Kidney glomerular epithelial cell (primary cell): ENCODE measurements at places on chromosomes 2 and 18.

GRCh38 chr2:16055848-16056580 lies 115.7 kb downstream of the MYCN start:
- no peak for DNase-seq

DNA sequence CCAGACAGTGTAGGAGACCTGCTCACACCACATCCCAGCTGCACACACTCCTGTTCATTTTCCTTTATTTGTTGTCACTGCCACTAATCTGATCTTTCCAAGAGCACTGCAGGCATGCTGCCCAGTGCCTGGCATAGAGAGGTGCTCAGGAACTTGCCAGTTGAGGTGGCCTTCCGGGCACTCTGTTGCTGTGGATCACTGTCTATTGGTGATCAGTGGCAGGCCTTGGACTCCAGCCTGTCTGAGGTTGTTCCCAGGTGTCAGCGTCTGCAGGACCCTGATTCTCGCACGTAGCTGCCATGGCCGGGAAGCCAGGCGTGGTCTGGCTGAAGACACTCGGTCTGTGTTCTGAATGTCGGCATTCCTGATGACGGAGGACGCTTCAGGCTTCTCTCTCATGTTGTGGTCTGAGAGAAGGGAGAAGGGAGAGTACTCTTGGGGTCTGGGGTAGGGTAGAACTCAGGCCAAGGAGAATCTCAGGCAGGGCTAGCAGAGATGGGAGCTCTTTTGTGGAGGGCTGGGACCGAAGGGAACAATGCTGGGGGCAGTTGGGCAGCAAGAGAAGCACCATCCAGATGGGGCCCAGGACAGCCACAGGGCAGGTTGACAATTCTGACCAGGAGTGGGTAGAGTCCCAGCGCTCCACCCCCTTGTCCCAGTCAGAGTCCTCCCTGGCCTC lies 240.9 kb downstream of the MYCN start:
- DNase-seq, result no peak

- no peak for DNase-seq
These were observed 41.5 kb downstream of the SUCLG1 start for GRCh38 chr2:84417453-84418145.

- no peak for DNase-seq
These were observed 68.7 kb downstream of the COL4A4 start for GRCh38 chr2:227095346-227095745.

DNA sequence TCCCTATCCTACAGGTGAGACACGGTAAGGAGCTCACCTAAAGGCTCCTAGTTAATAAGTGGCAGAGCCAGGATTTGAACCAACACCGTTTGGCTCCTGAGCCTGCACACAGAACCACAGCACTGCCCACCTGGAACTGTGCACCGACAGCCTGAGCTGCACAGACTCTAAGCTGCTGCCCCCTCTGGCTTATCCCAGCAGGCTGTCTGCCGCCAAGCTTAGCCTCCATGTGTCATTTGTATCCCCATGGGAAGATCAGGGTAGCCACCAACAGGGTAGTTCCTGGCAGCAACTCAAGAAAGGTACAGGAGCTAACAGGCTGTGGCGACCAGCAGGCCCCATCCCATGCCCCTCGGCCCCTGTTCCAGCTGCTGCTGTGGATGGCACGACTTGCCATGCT lies 135.7 kb downstream of the LRRC30 start:
- no peak for DNase-seq

GRCh38 chr2:238968616-238969384 lies 120.9 kb downstream of the TWIST2 start:
- no peak for DNase-seq

DNA sequence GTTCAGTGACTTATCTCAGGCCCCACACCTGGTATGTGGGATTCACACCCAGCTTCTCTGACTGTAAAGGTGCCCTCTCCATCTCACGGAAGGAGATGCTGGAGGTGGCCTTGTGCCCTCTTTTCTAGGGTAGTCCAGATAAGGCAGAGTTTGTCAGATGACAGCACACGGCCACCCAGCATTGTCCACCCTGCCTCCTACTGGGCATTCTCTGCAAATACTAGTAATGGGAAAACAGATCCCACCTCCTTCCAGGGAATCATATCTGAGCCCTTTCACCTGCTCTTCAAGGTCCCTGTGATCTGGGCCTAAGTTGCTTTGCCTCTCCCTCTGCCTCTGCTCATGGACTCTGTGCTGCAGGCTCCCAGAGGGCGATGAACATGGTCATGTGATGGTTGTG lies 214.7 kb downstream of the CLIP4 start:
- no peak for DNase-seq

DNA sequence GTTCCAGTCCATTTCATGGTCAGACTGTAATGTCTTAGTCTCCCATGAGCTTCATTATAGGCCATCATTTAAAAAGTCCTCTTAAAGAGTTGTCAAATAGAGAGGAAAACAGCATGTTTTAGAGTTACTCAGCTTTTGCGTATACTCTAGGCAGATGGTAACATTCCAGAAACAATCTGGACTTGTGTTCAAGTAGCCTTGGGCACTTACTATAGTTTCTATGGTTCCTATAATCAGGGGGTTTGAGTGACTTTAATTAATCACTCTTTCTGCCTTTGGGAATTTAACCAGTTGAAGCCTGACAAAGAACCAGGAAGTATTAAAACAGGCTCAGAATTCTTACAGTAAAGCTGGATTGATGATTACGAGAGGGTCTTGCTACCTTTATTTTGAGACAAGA lies 42.1 kb upstream of the SCN7A start:
- DNase-seq, result no peak

GRCh38 chr2:219959471-219959870 lies 332.0 kb downstream of the SLC4A3 start:
- no peak for DNase-seq

GRCh38 chr2:147789720-147790119 lies 55.1 kb upstream of the ACVR2A start:
- no peak for DNase-seq

- no peak for DNase-seq
These were observed 21.1 kb upstream of the NOSTRIN start for GRCh38 chr2:168781191-168781817.

DNA sequence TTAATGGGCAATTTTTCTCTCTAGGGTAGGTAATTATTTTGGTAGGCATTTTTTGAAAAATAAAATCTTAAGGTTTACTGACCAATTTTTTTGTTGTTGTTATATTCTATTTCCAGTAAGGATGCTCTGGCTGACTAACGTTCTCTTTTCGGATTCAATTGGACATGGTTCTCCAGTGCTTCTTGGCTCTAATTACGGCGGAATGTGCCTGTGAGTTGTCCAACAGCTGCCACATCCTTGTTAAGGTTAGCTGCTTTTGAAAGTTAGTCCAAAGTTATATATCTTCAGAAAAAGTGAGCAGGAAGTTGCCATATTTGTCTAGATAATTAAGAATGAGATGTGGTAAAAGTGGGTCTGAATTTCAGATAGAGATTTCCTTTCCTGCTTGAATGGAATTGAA lies 45.8 kb upstream of the SMIM21 start:
- no peak for DNase-seq

- DNase-seq, result peak; percentile 82
These were observed 57.1 kb downstream of the ZFP36L2 start for GRCh38 chr2:43169099-43169945.

- DNase-seq, result no peak
These were observed 539.0 kb downstream of the SOX11 start for GRCh38 chr2:6231166-6231565.

DNA sequence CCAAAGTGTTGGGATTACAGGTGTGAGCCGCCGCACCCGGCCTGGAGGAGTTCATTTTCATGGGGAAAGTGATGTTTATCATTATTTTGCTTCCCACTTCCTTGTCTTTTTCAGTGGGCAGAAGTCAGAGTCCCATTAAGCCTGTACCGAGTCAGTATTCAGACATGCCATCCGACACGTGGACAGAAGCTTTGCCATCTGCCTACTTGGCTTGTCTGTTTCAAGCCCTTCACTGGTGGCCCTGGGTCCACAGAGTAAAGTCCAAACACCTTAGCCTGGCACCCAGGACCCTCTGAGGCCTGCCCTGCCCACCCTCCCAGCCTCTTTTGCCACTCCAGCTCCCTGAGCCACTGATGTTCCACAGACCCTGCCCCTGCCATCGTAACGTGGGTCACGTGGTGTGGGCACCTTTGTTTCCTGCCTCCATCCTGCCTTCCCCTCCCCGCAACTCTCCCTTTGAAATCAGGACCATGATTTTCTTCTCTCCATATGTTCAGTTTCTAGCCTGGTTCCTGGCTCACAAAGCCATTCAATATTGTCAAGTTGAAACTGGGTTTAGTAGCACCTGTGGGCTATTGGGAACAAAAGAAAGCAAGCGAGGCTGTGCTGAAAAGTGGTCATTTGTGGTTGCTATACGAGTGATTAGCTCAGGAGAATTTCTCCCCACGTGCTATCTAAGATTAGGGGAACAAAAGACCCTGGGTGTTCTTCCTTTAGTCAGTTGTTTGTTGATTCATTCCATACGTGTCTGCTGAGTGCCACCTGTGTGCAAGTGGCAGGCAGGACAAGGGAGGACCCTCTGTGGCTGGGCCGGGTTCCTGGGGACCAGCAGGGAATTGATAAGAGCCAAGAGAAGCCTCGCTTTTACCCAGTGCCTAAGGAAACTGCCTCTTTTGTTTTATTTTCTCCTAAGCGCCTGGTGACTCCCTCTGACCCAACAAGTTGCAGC lies 5.1 kb upstream of the ODC1 start:
- no peak for DNase-seq

- no peak for DNase-seq
These were observed 1.1 kb downstream of the MAP4K3 start for GRCh38 chr2:39435741-39436591.

DNA sequence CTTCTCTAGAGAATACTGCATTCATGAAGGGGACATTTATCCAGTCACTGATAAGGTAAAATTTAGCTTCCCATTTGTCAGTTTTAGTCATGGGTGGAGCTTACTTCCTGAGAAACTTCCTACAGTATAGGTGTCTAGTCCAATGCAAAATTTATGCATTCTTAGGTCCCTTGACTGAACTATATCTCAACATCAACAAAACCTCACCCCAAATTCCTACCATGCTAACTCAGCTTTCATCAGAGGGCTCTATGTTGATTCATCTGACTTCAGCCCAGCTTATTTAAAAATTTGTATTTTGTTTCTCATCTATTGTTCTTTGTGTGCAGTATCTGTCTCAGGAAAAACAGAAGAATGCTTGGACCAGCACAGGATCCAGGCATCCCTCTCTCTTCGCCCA lies 296.4 kb upstream of the ACVR2A start:
- DNase-seq, result no peak

DNA sequence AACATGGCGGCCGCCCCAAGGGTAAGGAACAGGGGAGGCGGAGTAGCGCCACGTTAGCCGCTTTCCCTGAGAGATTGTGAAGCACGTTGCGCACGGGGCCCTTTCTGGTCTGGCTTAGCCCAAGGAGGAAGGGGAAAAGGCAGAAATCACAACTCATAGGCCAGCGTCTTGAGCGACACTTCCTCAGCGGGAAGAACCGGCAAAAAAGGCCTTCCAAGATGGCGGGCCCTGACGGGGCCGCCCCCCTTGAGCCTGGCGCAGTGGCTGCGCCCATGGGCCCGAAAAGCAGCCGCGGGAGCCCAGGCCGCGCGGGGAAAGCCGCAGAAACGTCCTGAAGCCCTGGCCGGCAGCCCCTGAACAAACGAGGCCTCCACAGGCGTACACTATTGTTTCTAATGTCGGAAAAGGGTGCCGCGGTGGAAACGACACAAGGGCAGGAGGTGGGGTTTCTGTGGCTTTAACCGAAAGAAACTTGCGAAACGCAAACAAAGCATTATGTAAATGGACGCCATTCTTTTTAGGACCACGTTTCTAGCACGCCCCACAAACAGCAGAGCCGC lies 919 bp upstream of the PCBP1 start:
- peak; percentile 79 for DNase-seq

DNA sequence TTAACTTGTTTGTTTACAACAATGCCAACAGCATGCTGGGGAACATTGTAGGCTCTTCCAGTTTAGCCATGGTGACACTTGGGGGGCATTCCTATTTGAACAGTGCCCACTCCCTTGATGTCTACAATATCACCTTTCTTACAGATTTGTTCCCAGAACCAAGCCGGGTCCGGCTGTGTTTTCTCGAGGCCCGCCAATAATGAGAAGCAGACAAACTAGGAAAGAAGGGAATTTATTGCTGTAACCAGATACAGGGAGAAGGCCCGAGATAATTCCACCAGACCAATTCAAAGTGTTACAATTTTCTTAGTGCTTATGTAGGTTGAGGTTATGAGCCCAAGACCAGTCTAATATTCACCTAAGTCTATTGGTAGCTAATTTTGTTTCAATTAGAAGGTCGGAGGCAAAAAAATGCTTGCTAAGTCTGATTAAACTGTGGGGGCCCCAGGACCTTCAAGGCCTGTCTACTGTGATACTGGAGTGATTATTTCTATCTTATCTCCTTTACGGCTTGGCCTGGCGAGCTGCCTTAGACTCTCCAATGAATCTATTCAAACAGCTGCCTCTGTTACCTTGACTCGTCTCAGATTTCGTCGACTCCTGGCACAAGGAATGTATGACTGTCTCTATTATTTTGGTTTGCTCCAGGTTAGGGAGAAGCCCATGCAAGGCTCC lies 59.1 kb upstream of the PSME4 start:
- DNase-seq, result no peak

DNA sequence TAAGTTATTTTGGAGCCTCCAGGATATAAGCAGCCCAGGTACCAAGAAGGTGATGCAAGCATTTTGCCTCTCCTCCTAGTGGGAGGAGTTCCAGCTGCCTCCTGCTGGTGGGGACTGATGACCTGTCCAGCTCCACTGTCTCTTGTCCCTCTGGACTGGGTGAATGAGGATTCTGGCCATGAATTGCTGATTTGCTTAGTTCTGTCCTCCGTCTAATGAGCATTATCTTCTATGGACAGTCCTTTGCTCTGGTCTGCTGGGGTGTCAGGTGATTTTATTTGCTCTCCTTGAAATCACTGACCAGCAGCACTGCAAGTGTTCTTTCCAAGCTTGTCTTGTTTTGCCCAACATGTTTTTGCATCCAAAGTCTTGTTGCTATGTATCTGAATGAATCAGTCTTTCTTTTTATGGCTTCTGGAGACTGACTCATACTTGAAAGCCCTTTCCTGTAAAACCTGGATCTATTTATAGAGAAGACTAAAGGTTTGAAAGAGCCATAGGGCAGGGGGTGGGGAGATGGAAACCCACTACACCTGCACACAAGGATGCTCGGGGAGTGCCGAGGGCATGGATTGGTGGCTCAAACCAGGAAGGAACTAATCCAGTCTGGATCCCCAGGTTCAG lies 40.5 kb upstream of the EFHD1 start:
- peak; percentile 93 for DNase-seq

GRCh38 chr2:16630463-16630862 lies 35.2 kb downstream of the CYRIA start:
- no peak for DNase-seq
